Lung (tissue), 17 donors: ENCODE measurements at places on chromosomes 7 and 10.
A peak's percentile ranks its signal among the peaks of the same experiment; 100 is the strongest.

GRCh38 chr7:65379318-65379717, 5.7 kb downstream of the ZNF92 start:
- no peak for DNase-seq

DNA sequence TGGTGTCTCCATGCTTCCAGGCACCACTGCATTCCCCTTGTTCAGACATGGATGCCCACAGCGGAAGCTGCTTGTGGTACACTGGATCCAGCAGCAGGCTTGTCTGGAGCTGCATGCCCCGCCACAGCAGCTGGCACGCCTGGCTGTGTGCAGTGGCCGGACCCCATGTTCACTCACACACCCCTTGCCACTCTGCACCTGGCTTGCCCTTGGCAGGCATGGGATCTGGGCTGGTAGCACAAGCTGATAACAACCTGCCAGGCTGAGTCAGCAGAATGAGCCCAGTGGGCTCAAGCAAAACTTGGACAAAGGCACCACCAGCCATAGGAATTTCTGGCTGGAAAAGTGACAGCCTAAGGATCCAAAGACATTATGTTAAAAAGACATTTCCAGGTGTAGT, 91.8 kb upstream of the TMEM168 start:
- DNase-seq: no peak

DNA sequence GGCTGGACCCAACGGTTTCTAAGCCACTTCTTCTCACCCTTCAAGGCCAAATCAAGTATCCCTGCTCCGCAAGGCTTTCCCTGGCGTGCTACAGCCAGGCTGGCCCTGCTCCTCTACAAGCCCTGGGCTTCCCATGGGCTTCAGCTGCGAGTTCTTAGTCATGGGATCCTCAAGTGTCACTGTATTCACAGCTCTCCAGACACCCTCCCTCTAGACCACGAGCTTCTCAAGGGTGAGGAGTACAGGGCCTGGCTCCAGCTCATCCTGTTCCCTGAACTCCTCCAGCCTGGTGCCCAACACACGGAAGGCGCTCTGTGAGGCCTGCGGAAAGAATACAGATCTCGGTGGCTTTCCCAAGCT, 38.8 kb downstream of the FAM53B start:
- no peak for DNase-seq

DNA sequence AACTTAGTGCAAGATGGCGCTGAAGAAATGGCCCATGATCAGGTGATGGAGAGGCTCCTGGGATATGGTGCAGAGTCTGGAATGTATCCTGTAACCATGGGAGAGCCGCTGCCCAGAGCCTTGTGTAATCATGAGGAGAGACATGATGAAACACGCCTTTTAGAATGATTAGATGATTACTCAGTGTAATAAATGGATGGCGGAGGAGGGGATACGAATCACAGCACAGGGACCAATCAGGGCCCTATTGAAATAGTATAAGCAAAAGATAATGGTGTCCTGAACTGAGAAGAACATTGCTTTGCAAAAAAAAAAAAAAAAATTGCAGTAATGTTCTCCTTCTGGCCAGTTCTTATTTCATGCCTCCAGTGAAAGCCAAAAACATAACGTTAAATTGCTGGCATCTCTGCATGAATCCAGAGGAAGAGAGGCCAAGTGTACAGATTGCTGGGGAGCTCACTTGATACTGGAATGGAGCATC, 668.5 kb upstream of the AUTS2 start:
- peak; percentile 80 for DNase-seq

GRCh38 chr7:100893910-100894721, 1.6 kb downstream of the ACHE start:
- DNase-seq: no peak

DNA sequence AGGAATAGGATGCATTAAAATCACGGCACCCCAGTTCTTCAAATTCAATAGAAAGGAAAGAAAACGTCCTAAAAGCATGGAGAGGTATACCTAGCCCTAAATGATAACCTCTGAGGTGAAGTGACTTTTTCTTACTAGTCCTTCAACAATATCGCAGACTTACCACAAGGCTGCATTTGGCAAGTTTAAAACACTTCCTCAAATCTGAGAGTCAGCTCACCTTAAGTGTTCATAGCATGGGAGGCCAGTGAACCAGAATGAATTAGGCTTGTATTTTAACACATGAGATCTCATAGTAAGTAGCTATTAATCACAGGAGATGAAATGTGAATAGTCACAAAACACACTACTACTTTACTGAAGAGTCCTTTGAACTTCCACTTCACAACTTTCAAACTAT, 124.2 kb downstream of the RNF32 start:
- DNase-seq: no peak

DNA sequence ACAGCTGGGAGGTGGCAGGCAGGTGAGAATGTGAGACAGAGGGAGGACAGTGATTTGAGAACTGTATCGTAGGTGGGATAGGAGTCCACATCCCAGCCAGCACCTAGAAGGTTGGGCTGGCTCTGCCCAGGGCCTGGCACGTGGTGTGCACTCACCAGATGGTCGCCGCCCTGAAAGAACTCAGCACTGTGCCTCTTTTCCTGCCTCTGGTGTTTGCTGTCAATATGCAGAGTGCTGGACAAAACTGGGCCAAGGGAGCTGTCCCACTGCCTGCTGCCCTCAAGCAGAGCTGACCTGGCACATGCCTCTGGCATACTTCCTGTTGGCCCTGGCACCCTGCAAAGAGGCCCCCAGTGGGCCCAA, 36.8 kb downstream of the CHST3 start:
- DNase-seq: no peak

DNA sequence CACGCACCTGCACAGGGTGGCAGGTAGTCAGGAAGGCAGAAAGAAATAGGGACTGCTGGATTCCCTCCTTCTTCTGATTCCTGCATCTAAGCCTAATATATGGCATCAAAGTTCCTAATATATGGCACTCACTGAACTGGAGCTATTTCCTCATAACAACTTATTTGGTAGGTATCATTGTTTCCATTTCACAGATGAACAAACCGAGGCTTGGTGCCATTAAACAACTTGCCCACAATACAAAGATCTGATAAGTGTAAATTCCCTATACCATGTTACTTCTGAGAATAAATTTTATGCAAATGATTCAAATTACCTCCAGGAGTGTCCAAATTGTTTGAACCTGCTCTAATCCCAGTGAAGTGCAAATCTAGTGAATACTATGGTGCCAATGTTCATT, 2.1 kb upstream of the FAM171A1 start:
- DNase-seq: no peak

GRCh38 chr10:126391192-126391885, 3.1 kb upstream of the ADAM12 start:
- peak; percentile 91 for DNase-seq
